ENCODE measurements at places on chromosomes 1 and 21. TPM values are rescaled to one million over a fixed set of nuclear protein-coding genes. Genes with fewer than 3 reads are reported as not detected.

The FCGR1A gene
- total RNA-seq: not detected

The LAMC2 gene
- 594 TPM for total RNA-seq

The MLLT11 gene
- total RNA-seq: 16.1 TPM

The OR2L5 gene
- not detected for total RNA-seq

The SYPL2 gene
- not detected for total RNA-seq

The LCE6A gene
- not detected for total RNA-seq

The SMIM1 gene
- 1.2 TPM for total RNA-seq

Data from smooth muscle cell of the umbilical artery (primary cell).